ENCODE measurements at places on chromosomes 6 and 20. TPM values are rescaled to one million over a fixed set of nuclear protein-coding genes. Genes with fewer than 3 reads are reported as not detected.

CTNNBL1 gene
- total RNA-seq = 94.9 TPM

IL17A gene
- not detected for total RNA-seq

ZSCAN16 gene
- 11.8 TPM for total RNA-seq

HMGN4 gene
- total RNA-seq = 50.1 TPM

ZC2HC1B gene
- total RNA-seq = not detected

DNA sequence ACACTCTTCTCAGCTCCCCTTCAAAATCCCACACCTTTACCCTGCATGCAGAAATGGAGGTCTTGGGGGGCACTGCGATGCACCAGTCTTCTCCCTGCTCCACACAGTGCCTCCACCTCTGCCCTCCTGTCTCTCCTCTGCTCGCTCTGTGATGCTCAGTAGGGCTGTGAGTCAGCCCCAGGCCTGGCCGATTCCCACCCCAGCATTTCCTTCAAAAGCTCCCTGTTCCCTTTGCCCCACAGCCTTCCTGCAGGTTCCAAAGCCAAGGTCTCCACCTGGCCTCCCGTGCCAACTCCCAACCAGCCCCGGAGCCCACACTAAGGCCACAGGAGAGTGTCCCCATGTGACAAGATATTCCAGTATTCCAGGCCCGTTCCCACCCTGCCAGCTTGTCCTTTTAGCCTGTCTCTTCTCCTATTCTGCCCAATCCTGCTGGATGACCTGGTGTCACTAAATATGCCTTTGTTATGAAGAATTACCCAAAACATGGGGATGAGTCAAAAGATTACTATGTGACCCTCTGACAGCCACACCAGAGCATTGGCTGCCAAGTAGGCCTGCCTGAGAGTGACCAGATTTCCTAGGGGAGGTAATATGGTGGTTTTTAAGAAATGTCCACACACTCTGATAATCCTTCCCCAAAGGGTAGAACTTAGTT is 118.9 kb upstream of the NXT1 start:
- no peak overlapping the region for H3K4me3 ChIP-seq
- DNase-seq = no peak
- no peaks in the 10 kb centered on the region for H3K36me3 ChIP-seq
- H3K27me3 ChIP-seq = peaks cover 12% of the 10 kb centered on the region
- no peaks in the 10 kb centered on the region for H3K4me1 ChIP-seq
- no peak overlapping the region for H3K27ac ChIP-seq

- no peaks in the 10 kb centered on the region for H3K4me1 ChIP-seq
- no peaks in the 10 kb centered on the region for H3K36me3 ChIP-seq
- H3K4me3 ChIP-seq = no peak overlapping the region
- H3K27me3 ChIP-seq = no peaks in the 10 kb centered on the region
- no peak for DNase-seq
- H3K27ac ChIP-seq = no peak overlapping the region
Observed at GRCh38 chr6:47729019-47729418, 30.6 kb downstream of the ADGRF4 start.

- no peak overlapping the region for H3K4me3 ChIP-seq
- H3K36me3 ChIP-seq = no peaks in the 10 kb centered on the region
- H3K27me3 ChIP-seq = peaks cover 14% of the 10 kb centered on the region
- H3K27ac ChIP-seq = no peak overlapping the region
- DNase-seq = no peak
- no peaks in the 10 kb centered on the region for H3K4me1 ChIP-seq
Observed at GRCh38 chr6:16819752-16820151, 58.5 kb upstream of the ATXN1 start.

GRCh38 chr20:60100780-60101179 is 142.6 kb downstream of the CDH26 start:
- H3K4me3 ChIP-seq = no peak overlapping the region
- H3K27ac ChIP-seq = no peak overlapping the region
- H3K27me3 ChIP-seq = peaks cover 3% of the 10 kb centered on the region
- no peaks in the 10 kb centered on the region for H3K36me3 ChIP-seq

DNA sequence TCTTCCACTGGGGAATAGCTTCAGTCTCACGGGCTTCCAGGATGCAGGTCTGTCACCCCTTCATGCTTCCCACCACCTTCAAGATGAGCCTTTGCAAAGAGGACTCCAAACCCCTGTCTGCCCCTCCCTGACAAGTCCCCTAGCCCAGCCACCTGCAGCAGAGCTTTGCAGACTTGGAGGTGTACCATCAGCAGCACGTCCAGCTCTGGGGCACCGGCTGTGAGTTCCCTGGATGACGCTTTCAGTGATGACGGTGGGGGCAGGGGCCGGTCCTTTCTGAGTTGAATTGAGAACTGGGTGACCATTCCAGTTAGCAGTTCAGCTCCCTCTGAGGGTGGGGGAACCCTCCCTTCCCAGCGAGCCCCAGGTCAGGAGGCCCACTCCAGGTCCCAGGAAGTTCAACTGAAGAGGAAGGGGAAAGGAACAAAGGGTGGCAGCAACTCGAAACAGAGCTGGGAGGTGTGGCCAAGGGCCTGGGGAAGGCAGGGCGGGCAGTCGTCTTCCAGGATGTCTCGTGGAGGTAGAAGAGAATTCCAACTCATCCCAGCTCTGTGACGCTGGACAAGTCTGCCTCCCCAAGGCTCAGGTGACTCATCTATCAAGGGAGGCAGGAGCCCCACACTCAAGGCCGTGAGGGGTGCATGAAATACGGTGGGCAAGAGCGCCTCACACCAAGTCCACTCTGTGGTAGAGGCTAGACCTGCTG is 86.0 kb downstream of the PTPN1 start:
- H3K4me3 ChIP-seq = no peak overlapping the region
- peaks cover 8% of the 10 kb centered on the region for H3K4me1 ChIP-seq
- no peaks in the 10 kb centered on the region for H3K27me3 ChIP-seq
- no peak for DNase-seq
- peak overlapping the region; percentile 27 for H3K27ac ChIP-seq
- no peaks in the 10 kb centered on the region for H3K36me3 ChIP-seq

- H3K36me3 ChIP-seq = no peaks in the 10 kb centered on the region
- peaks cover 46% of the 10 kb centered on the region for H3K4me1 ChIP-seq
- peak overlapping the region; percentile 96 for H3K4me3 ChIP-seq
- peaks cover 9% of the 10 kb centered on the region for H3K27me3 ChIP-seq
- no peak for DNase-seq
Observed at GRCh38 chr20:5002077-5002413, 735 bp upstream of the SLC23A2 start.

GRCh38 chr6:148776321-148777308 is 29.8 kb downstream of the UST start:
- no peak for DNase-seq
- no peaks in the 10 kb centered on the region for H3K4me1 ChIP-seq
- H3K36me3 ChIP-seq = no peaks in the 10 kb centered on the region

DNA sequence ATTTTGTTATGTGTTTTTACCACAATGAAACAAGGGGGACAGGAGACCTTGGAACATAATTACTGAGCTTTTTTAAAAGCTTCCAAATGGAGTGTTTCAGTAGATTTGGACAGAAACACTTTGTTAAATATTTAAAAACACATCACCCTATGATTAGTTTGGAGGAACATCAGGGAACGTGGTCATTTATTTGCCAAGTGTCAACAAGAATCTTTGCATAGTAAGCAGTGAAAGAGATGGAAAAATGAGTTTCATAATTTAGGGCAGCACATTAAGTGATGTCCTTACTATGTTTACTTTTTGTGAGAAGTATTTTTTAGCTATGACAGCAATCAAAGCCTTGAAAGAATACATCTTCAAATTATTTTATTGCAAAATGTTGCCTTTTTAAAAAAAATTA is 82.6 kb downstream of the PROKR2 start:
- H3K36me3 ChIP-seq = no peaks in the 10 kb centered on the region
- H3K27me3 ChIP-seq = peaks cover 66% of the 10 kb centered on the region
- H3K4me1 ChIP-seq = no peaks in the 10 kb centered on the region

DNA sequence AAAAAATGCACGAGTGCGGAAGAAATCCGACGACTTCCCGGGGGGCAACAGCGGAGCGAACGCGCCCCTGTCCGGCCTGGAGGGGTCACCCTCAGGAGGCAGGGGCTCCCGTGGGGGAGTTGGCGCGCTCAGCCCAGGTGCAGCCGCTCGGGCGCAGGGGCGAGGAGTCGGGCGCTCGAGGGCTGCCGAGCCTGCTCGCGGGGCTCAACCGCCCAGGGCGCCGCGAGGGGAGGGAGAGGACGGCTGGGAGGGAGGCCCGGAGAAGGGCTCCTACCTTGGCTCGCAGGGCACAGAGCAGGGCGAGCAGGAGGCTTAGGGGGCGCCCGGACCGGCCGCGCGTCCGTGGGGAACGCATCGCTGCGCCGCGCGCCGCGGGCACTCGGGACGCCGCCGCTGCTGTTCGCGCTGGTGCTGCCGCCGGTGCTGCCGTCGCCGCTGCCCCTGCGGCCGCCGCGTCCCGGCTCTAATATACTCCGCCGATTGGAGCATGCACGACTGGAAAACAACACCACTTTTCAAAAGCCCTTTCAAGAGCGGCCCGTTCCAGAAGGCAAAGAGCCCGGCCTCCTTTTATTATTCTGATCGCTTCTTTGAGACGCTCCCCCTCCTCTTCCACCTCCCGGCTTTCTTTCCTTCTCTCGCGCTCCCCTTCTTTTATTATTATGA is 490 bp downstream of the JAG1 start:
- DNase-seq = peak; percentile 59
- no peaks in the 10 kb centered on the region for H3K27me3 ChIP-seq
- H3K27ac ChIP-seq = peak overlapping the region; percentile 86
- H3K4me1 ChIP-seq = peaks cover 50% of the 10 kb centered on the region
- H3K4me3 ChIP-seq = peak overlapping the region; percentile 99

DNA sequence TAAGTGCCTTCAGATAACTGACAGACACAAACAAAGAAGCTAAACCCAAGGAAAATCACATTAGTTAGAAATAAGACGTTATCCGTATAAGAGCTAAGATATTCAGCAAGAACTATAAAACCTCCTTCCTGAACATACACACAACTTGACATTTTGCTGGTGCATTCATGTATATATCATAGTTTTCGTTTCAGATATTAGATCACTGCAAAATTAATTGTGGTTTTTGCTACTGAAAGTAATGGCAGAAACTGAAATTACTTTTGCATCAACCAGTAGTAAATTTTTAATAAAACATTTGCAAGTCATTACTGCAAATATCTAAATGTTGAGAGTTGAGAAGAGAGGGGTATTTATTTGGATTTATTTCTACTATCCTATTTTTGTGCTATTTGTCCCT is 26.1 kb upstream of the KCNQ5 start:
- H3K27ac ChIP-seq = no peak overlapping the region
- no peak overlapping the region for H3K4me3 ChIP-seq
- no peaks in the 10 kb centered on the region for H3K27me3 ChIP-seq
- H3K4me1 ChIP-seq = no peaks in the 10 kb centered on the region
- H3K36me3 ChIP-seq = no peaks in the 10 kb centered on the region
- no peak for DNase-seq

DNA sequence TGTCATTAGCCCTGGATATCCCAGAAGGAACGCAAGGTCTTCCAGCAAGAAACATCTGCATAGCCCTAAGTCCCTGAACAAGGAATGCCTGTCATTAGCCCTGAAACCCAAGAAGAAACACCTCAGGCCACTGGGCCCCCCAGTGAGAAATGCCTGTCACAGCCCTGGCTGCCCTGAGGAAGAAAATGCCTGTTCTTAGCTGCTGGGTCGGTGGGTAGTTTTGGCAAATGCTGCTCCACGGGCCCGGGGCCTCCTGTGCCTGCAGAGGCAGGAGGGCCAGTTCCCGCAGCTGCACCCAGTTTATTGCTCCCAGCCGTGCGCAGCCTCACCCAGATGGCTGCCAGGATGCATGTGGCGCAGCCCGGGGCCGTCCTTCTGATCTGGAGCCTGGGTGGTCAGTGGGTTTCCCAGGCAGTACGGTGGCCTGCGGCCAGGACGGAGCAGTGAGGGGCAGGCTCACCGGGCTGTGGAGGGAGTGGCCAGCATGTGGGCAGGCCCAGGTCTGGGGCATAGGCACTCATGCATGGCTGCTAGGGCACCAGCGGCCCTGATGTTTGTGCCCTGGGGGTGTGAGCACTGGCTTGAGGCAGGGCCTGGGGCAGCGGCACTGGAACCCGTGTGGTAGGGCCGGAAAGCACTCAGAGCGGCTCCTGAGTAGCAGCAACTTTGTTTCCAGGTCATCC is 219.0 kb downstream of the ERMARD start:
- DNase-seq = no peak
- H3K27me3 ChIP-seq = peaks cover 2% of the 10 kb centered on the region
- H3K4me1 ChIP-seq = no peaks in the 10 kb centered on the region

DNA sequence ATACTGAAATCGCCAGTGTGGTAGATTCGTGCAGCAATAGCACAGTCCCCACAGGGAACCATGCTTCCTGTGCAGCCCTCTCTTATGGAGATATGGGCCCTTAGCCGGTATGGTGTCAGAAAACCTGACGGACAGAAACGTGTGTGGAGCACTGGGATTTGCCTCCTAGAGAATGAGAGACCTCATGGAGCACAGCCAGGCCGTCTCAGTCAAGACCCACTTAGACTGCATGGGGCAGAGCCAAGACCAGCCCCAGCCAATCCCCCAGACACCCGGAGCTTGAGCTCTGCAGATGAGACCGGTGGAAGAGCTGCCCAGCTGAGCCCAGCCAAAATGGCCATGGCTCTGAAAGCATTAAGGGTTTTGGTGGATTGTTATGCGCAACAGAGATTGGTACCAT is 163.7 kb downstream of the DLL1 start:
- no peaks in the 10 kb centered on the region for H3K4me1 ChIP-seq
- no peaks in the 10 kb centered on the region for H3K27me3 ChIP-seq
- no peak overlapping the region for H3K4me3 ChIP-seq

GRCh38 chr6:162999575-163000285 is 272.0 kb downstream of the PACRG start:
- DNase-seq = no peak
- no peaks in the 10 kb centered on the region for H3K27me3 ChIP-seq
- H3K27ac ChIP-seq = no peak overlapping the region
- no peak overlapping the region for H3K4me3 ChIP-seq
- no peaks in the 10 kb centered on the region for H3K4me1 ChIP-seq

GRCh38 chr6:129186988-129187387 is 304.1 kb downstream of the LAMA2 start:
- no peak for DNase-seq
- H3K36me3 ChIP-seq = no peaks in the 10 kb centered on the region
- H3K4me1 ChIP-seq = no peaks in the 10 kb centered on the region
- no peaks in the 10 kb centered on the region for H3K27me3 ChIP-seq
- no peak overlapping the region for H3K27ac ChIP-seq
- no peak overlapping the region for H3K4me3 ChIP-seq

DNA sequence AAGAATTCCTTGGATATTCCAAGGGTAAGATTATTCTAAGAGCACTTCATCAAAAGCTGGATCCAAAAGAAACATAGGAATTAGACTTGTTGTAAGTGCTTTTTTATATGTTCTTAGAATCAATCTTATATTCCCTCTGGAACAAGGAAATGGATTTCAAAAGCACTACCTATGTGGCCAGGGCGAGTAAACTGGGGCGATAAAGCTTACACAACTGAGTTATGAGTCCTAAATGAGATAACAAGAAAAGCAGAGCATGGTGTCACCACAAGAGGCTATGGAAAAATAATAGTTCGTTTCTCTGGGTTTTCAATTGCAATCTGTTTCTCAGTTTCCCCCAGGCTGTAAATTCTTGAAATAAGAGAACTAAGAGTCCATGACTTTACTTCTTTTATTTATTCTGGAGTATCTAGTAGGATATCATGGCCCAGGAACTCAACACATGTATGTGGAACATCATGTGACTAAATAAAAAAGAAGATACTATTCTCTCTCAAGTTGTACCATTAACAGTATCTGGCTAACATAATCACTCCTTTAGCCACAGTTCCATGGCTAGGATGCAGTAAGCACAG is 51.5 kb downstream of the NUDT3 start:
- DNase-seq = no peak
- H3K4me1 ChIP-seq = peaks cover 46% of the 10 kb centered on the region
- no peak overlapping the region for H3K4me3 ChIP-seq
- no peak overlapping the region for H3K27ac ChIP-seq

GRCh38 chr20:46689754-46690085 is 476 bp upstream of the TP53RK start:
- no peak for DNase-seq
- no peaks in the 10 kb centered on the region for H3K27me3 ChIP-seq
- H3K4me1 ChIP-seq = peaks cover 49% of the 10 kb centered on the region
- H3K4me3 ChIP-seq = peak overlapping the region; percentile 93
- peaks cover 10% of the 10 kb centered on the region for H3K36me3 ChIP-seq
